NCI-H1694 (cell line): ENCODE measurements at places on chromosomes 12 and 14.

DNA sequence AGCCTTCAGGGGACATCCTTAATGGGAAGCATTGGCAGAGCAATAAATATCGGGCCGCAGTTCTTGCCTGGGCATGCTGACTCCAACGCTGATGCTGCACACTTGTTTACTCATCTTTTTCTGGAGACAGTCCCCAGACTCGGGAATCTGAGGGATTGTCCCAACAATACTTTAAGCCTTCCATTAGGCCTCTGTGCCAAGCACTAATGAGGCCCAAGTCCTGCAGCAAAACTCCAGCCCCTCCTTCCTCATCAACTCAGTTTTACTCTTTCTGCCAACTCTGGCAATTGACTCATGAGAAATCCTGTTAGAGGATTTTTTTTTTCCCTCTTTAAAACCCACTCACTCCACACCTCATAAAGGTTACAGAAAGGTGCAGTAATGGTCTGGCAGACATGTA is 233.4 kb upstream of the PELI2 start:
- no peak for DNase-seq

DNA sequence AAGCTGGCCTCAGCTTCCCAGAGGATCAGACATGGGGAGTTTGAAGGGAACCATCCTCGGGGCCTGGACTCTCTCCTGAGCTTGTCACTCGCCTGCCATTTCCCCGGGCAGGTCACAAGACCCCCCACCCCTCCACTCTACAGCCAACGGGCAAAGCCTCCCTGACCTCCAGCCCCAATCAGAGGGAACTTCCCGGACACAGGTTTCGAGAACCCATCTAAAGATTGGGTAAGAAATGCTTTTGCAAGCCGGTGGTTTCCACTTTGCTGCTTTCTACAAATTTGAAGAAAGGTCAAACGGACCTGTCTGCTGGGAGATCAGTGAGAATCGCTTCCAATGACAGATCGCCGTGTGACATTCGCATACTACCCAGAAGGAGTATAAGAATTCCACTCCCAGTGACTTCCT is 89.6 kb downstream of the SCARB1 start:
- DNase-seq, result no peak

- DNase-seq, result no peak
Measured at GRCh38 chr12:53502331-53502730, 1.2 kb downstream of the TARBP2 start.

GRCh38 chr12:57008178-57008577 is 1.8 kb upstream of the ZBTB39 start:
- DNase-seq, result peak; percentile 47

DNA sequence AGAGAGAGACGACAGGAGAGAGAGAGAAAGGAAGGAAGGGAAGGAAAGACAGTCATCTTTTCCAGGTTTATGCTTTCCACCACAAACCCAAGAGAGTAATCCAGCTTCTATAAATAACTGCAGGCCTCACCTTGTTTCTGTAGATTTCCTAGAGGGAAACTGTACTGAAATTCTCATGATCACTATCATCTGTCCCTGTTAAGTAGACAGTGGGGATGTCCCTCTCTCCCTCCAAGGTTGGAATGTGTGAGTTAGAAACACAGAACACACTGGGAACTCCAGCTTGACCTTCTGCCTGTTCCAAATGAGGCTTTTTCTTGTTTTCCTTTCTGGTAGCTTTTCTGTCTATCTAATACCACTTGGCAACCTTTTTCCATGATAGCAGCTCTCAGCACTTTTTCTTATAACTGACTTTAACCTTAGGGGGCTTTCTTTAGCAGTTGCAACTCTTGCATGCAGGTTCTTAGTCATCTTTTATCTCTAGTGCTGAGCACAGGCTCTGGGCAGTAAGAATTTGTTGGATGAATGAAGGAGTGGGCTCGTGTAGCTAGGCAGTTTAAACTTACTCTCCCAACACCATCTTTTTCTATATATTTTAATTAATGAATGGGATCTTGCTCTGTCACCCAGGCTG is 22.8 kb upstream of the FBXO33 start:
- DNase-seq, result no peak

GRCh38 chr14:77306851-77307496 is 13.7 kb downstream of the POMT2 start:
- DNase-seq, result peak; percentile 73

- DNase-seq, result no peak
Measured at GRCh38 chr14:104432611-104433231, 146.8 kb upstream of the C14orf180 start.
